Stimulated activated CD8-positive, alpha-beta memory T cell treated with anti-CD3 and anti-CD28 coated beads, Interleukin-15, amount 100 ng/mL, for 4 hours (primary cell): ENCODE measurements at places on chromosomes 12 and 14.

DNA sequence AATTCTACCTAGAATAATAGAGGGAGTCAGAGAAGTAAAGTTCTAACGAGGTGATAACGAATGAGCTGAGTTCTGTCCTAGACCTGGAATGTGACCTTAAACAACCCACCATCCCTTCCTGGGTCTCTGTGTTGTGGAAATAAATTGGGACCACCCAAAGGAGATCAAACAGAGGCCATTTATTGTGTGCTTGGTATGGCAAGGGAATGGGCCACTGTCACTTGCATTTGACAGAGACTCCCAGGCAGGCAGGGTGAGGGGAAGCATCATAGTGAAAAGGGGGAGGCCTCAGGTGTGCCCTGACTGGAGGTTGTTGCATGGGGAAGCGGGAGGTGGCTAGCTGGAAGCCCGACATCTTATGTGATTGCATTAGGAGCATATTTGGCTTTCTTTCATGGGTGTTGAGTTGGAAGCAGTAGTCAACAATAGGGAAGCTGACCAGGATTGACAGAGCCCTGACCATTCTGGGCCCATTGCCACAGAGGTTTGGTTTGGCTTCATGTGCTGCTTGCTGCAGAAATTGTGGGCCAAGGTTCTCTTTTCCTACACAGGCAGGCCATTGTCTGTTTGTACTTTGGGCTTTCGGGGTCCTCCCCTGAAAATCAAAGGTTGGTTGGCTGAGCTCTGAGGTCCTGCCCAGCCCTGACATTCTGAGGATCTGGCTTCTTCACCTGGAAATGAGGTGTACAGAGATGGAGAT lies 17.6 kb upstream of the FAM181A start:
- no peak for DNase-seq

DNA sequence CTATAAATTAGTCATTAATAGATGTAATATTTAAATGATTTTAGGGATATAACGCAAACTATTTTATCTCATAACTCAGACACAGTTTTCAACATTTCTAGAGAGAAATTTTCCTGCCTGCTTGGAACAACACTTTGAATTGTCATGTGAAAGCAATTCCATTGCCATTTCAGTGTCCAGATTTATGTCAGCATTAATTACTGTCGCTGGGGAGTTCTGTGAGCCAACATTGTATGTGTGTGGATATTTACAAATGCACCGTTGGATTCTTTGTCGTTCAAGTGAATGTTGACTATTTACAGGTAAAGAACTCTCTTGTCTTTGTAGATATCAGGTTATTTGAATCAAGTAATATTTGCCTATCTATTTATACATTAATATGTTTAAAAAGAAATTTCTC lies 465.3 kb upstream of the RGS6 start:
- no peak for DNase-seq

- DNase-seq, result no peak
Observed at GRCh38 chr14:75438486-75439080, 10.8 kb downstream of the JDP2 start.

GRCh38 chr12:2475984-2476383 lies 318.8 kb upstream of the FKBP4 start:
- DNase-seq, result no peak

DNA sequence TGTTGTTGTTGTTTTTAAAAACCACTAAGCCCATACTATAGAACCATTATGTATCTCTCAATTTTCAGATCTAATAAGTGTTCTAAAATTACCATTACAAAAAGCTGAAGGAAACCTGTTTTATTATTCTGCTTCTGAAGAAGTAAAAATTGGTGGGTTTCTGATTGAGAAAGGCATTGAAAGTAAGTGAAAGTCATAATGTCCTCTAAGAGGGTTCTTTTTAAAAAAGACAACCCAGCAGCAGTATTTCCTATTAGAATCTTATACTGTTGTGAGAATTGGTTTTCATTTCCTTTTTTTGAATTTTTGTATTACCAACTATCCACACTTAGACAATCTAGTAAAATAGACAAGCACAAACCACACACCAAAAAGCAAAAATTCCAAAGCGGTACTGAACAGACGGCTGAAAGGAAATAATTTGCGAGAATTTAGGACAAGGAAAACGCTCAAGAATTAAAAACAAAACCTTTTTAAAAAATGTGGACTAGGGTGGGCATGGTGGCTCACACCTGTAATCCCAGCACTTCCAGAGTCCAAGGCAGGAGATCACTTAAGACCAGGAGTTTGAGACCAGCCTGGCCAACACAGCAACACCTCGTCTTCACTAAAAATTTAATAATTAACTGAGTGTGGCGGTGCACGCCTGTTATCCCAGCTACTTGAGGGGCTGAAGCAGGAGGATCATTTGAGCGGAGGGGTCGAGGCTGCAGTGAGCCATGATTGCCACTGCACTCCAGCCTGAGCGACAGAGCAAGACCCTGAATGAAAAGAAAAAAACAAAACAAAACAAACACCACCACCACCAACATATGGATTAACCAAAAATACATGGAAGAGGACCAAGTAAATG lies 66.7 kb upstream of the AP4S1 start:
- DNase-seq, result no peak
